ENCODE measurements at places on chromosomes 6 and 20.

DNA sequence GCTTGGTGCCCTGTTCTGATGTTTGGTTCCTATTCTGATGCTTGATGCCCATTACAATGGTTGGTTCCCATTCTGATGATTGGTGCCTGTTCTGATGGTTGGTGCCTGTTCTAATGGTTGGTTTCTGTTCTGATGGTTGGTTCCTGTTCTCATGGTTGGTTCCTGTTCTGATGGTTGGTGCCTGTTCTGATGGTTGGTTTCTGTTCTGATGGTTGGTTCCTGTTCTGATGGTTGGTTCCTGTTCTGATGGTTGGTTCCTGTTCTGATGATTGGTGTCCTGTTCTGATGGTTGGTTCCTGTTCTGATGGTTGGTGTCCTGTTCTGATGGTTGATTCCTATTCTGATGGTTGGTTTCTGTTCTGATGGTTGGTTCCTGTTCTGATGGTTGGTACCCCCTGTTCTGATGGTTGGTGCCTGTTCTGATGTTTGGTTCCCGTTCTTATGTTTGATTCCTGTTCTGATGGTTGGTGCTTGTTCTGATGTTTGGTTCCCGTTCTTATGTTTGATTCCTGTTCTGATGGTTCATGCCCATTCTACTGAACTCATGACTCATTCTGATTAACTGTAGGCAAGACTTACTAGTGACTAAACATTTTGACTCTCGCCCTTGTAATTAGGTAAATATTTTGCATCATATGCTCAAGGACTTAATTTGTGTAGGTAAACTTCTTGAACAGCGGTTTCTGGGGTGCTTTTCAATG is 146.2 kb downstream of the DLL1 start:
- no peak for DNase-seq

GRCh38 chr6:166341977-166342348 is 382 bp downstream of the SFT2D1 start:
- no peak for DNase-seq

DNA sequence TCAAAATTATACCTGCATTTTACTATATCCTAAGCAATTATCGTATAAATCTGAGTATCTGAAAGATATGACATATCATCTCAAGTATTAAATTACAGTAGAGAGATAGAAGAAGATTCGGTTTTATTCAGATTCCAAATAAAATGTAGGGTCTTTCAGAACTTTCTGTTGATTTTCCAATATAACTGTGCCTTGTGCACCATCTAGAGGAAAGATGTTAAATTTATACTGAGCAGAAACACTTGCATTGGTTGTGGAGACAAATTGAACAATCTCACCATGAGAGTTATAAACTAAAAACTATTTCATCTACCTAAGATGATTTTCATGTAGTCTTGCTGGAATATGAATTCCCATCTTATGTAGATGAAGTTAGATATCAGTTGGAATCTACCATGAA is 26.8 kb upstream of the HSF2 start:
- no peak for DNase-seq

DNA sequence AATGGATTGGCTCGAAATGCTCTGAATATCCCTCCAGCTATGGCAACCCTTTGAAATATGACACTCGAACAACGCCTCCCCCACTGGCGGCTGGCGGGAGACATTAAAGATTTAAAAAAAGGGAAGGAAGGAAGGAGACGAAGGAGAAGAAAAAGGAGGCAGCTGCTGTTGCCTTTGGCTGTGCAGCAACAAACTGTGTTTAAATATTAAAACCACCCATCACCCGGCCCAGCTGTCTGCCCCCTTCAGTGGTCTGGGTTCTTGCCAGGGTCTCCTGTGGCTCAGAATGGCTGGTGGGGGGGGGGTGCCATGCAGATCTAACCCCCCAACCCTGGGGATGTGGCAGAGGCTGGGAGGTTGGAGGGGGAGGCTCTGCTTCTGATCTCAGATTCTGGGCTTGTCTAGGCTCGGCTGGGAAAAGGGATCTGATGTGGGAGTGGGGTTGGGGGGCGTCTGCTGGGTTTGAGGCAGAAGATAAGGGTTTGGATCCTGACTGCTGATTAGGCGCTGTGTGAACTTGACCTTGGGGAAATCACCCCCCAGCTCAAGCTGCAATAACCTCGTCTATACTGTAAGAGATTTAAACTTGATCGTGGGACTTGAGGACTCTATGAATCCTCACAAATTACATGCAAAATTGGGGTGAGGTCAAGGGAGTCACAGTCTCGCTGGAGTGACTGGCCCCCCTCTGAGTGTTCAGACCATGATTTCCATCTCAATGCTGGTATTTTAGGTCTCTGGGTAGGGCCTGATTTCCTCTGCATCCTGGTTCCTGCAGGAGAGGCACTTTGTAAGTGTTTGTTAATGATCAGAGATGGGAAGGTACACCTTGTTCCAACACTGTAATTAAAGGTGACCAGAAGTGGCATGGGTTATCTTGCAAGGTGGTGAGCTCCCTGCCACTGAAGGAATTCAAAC is 40.3 kb upstream of the BLCAP start:
- no peak for DNase-seq

DNA sequence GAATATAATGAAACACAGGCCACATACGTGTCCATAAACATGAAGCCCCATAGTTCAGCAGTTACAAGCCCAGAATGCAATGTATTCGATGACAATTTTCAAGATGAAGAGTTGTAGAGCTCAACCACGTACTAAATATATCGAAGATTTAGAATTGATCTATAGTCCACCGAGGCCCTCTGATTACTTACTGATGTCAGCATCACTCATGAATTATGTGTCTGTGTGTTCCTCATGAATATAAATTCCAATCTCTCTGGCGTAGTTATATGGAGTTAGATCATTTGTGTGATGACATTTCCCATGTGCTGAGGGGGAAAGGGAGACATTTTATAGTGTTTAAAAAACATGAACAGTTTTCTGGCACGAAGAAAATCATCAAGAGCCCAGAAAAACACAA is 97.5 kb downstream of the PFDN4 start:
- no peak for DNase-seq

GRCh38 chr20:2521369-2522305 is 12.9 kb upstream of the ZNF343 start:
- DNase-seq: peak; percentile 34

- no peak for DNase-seq
These were observed 33.2 kb downstream of the BFSP1 start for GRCh38 chr20:17497821-17498580.

DNA sequence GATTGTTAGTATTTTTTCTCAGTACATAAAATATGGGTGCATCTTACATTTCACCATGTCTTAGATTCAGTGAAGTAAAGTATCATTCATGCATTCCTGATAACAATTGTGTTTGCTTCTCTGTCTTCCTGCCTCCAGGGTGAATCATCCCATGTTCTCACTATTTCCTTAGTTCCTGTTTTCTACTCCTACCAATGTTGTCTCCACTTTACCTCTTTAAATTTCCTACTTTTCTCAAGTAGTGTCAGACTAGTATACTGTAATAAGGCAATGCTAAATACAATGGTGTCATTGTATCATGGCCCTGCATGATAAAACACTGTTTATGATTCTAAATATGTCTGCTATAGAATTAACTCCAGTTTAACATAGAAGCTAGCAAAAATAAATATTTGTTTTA is 37.4 kb upstream of the GABRR1 start:
- DNase-seq: no peak

GRCh38 chr20:17871886-17872285 is 96.7 kb downstream of the SNX5 start:
- DNase-seq: no peak

- DNase-seq: no peak
These were observed 2.8 kb upstream of the RAB23 start for GRCh38 chr6:57224769-57225515.

DNA sequence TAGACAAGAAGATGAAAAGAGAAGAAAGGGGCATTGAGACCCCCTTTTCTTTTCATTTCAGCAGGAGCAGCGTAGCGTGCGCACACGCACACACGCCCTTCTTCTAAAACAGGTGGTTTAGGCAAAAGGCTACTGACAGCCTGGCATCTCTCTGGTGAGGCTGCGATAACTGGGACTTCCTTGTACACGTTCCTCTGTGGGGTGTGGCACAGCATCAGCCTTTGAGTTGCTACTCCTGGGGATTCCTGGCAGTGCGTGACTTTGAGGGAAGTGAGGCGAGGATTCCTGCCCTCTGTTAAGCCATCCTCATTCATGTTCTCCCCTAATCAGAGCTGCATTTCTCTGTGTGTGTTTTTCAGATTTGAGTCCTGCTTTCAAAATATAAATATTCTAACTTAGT is 94.7 kb downstream of the TMEM170B start:
- DNase-seq: no peak

- DNase-seq: no peak
These were observed 17.3 kb downstream of the STX7 start for GRCh38 chr6:132495604-132496079.

- no peak for DNase-seq
These were observed 79.8 kb upstream of the OPRM1 start for GRCh38 chr6:153959276-153959675.

DNA sequence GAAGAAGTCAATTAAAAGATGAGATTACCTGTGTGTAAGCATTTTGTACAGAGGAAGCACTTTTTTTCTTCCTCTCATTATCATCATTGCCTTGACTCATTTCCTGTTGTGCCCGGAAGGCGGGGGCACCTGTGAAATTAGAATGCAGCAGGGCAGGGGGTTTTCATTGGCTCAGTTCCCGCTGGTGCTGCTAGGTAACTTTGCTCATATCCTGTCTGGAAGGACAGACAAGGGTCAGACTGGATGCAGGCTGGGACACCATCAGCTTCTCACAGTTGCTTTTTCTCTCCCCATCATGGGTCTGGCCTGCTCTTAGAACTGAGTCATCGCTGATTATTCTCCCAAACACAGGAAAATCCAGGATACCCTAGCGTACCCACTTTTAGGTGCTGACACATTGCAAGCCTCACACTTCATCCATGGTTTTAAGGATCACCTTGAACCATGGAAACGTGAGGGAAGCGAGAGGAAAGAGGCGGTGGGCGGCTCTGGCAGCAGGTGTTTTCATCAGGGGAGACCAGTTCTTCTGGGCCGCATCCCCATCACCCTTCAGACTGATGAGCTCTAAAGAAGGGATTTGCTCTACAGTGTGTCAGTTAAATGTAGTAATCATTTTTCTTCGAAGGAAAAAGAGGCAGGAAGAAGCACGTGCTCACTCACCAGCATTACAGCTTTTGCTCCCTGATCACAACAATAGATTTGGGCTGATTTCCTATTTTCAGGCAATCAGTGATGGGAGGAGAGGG is 195.7 kb upstream of the SASH1 start:
- peak; percentile 45 for DNase-seq

DNA sequence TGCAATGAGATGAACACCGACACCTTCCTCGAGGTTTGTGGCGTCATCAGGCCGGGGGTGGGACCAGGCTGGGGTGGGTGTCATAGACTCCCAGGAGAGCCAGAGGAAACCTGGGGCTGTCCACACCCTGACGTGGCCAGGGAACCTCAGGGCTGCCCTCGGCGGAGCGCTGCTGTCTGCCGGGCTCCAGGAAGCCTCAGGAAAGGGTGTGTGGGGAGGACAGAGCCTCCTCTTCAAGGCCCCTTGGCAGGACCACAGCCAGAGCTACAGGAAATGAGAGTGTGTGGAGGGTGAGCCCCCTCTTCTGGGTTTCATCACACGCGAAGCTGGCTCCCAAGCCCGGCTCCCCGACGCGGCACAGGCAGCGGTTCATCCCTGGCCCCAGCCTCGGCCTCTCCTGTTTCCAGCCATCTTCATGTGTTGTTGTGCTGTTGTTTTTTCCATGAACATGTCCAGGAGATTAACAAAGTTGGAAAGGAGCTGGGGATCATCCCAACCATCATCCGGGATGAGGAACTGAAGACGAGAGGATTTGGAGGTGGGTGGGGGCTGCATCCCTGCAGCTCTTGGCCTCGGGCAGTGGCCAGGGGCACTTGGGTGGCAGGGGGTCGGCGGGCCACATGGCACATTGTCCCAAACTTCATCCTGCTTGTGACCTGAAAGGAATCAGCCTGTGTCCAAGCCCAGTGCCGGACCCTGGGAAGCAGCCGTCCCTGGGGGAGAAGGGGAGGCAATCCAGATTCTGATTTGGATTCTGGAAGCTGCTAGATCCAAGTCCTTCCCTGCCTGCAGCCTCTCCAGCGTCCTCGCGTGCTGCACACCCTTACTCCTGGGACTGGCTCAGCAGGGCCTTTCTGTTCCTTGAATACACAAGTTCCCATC is 6.4 kb downstream of the NPEPL1 start:
- no peak for DNase-seq

DNA sequence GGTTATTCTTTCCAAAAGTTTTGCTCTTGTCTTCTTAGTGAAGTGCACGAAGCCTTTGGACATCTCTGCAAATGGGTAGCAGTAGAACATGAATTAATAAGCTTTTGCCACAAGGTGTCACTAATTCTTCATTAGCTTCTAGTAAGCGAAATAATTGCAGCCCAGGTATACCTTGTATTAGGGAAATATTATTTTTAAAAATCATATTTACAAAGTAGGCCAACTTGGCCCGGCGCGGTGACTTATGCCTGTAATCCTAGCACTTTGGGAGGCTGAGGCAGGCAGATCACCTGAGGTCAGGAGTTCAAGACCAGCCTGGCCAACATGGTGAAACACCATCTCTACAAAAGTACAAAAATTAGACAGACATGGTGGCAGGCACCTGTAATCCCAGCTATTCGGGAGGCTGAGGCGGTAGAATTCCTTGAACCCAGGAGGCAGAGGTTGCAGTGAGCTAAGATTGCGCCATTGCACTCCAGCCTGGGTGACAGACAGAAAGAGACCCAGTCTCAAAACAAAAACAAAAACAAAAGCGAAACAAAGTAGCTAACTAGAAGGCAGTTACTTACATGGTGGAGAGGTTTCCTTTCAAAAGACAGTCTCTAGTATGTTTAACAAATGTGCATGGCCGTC is 8.8 kb upstream of the RSPH3 start:
- DNase-seq: no peak

GRCh38 chr6:166515072-166515810 is 71.2 kb downstream of the RAMACL start:
- DNase-seq: peak; percentile 44

- DNase-seq: no peak
These were observed 34.7 kb upstream of the TGM2 start for GRCh38 chr20:38199501-38200390.

DNA sequence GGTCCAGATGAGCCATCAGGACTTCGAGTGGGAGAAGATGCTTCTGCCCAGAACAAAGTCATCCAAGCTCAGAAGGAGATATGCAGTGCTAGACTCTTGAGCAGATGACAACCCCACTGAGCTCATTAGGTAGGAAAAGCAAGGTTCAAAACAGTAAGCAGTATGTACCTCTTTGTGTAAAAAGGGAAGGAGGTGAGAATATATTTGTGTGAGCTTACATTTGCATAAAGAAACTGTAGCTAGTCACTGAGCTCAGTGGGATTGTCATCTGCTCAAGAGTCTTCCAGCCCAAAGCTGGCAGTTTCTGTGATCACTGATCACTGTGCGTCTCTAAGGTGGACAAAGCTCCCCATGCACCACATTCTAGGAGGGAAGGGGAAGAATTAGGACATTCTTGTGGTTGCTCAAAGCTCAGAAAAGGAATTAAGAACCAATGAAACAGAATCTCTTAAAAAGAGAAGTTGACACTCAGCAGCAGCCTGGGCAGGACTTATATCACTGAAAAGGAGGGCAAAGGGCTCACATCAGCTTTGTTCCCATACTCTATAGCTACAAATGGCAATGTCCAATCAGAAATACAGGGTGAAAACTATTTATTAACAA is 90.0 kb upstream of the MAFB start:
- DNase-seq: no peak
